ENCODE measurements at places on chromosomes 7 and 10. TPM values are rescaled to one million over a fixed set of nuclear protein-coding genes. Genes with fewer than 3 reads are reported as not detected.

DNA sequence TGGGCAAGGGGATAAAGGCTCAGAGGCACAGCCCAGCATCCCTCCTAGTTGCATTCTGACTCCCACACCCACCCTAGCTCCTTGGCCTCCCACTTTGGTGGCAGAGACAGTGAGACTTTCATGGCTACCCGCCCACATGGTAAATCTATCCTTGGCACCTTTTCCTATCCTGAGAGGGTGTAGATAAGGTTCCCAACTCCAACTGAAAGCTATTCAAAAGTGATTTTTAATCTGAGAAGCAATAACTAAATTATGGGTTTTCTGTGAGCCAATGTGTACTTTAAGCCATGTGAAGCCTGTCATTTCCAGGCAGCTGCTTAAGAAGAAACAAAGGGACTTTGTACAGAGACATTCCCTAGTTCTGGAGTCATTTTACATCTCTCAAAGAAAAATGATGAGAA is 9.1 kb downstream of the LAMB1 start:
- no peak overlapping the region for H3K4me3 ChIP-seq
- no peak for DNase-seq
- H3K27me3 ChIP-seq, result no peaks in the 10 kb centered on the region
- peaks cover 19% of the 10 kb centered on the region for H3K36me3 ChIP-seq
- peaks cover 38% of the 10 kb centered on the region for H3K4me1 ChIP-seq

- no peak overlapping the region for H3K4me3 ChIP-seq
- DNase-seq, result no peak
- H3K4me1 ChIP-seq, result no peaks in the 10 kb centered on the region
- no peaks in the 10 kb centered on the region for H3K36me3 ChIP-seq
- no peak overlapping the region for H3K27ac ChIP-seq
- no peaks in the 10 kb centered on the region for H3K27me3 ChIP-seq
These were observed 610.5 kb downstream of the KCNMA1 start for GRCh38 chr10:77027141-77027540.

- no peak overlapping the region for H3K4me3 ChIP-seq
- no peak overlapping the region for H3K27ac ChIP-seq
- H3K36me3 ChIP-seq, result no peaks in the 10 kb centered on the region
- no peaks in the 10 kb centered on the region for H3K27me3 ChIP-seq
These were observed 287.7 kb downstream of the ABCA13 start for GRCh38 chr7:48458701-48459524.

- no peaks in the 10 kb centered on the region for H3K27me3 ChIP-seq
- no peak overlapping the region for H3K4me3 ChIP-seq
- H3K27ac ChIP-seq, result no peak overlapping the region
- no peak for DNase-seq
- H3K36me3 ChIP-seq, result no peaks in the 10 kb centered on the region
These were observed 86.5 kb upstream of the PFKP start for GRCh38 chr10:2980791-2981360.

- no peak overlapping the region for H3K27ac ChIP-seq
- no peaks in the 10 kb centered on the region for H3K27me3 ChIP-seq
- no peaks in the 10 kb centered on the region for H3K36me3 ChIP-seq
These were observed 114.5 kb downstream of the HIP1 start for GRCh38 chr7:75624134-75624832.

CPEB3 gene
- 7.2 TPM for total RNA-seq

AMPH gene
- total RNA-seq, result 4.3 TPM

GRCh38 chr10:49594594-49594993 is 15.5 kb upstream of the SLC18A3 start:
- no peaks in the 10 kb centered on the region for H3K27me3 ChIP-seq
- no peak for DNase-seq
- no peaks in the 10 kb centered on the region for H3K4me1 ChIP-seq
- H3K27ac ChIP-seq, result no peak overlapping the region
- H3K4me3 ChIP-seq, result no peak overlapping the region

DNA sequence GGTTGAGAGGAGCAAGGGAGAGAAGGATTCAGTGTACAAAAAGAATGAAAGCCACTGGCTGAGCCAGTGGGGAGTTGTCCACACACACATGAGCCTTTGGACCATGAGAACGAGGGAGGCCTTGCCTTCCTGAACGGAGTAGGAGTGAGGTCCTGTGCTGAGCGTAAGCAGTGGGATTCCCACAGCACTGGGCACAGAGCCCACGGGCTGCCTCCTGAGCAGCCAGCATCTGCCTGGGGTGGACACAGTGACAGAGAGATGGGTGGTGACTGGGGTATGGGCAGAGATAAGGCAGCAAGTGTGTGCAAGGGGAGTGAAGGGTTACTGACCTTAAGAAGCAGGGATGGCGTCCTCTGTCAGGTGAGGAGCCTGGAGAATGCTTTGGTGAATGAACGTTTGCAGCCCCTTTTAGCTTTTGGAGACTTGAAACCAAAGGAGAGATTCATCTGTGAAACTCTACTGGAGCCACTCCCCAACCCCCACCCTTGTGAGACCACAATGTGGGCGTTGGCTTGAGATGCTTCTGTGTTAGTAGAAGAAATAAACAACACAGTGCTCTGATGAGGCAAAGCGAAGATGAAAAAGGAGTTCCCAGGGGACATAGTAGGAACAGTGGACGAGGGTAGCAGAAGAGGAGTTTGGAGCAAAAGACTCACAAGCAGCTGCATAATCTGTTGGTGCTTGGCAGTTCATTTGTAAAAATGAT is 56.5 kb downstream of the FIGNL1 start:
- no peaks in the 10 kb centered on the region for H3K4me1 ChIP-seq
- no peak for DNase-seq
- H3K27me3 ChIP-seq, result no peaks in the 10 kb centered on the region
- H3K4me3 ChIP-seq, result no peak overlapping the region
- no peaks in the 10 kb centered on the region for H3K36me3 ChIP-seq

GRCh38 chr10:51073453-51074237 is 642 bp upstream of the PRKG1 start:
- DNase-seq, result peak; percentile 78
- no peaks in the 10 kb centered on the region for H3K27me3 ChIP-seq
- H3K4me1 ChIP-seq, result peaks cover 11% of the 10 kb centered on the region
- H3K27ac ChIP-seq, result peak overlapping the region; percentile 88
- H3K36me3 ChIP-seq, result no peaks in the 10 kb centered on the region

LRRTM3 gene
- total RNA-seq, result 0.14 TPM

DNA sequence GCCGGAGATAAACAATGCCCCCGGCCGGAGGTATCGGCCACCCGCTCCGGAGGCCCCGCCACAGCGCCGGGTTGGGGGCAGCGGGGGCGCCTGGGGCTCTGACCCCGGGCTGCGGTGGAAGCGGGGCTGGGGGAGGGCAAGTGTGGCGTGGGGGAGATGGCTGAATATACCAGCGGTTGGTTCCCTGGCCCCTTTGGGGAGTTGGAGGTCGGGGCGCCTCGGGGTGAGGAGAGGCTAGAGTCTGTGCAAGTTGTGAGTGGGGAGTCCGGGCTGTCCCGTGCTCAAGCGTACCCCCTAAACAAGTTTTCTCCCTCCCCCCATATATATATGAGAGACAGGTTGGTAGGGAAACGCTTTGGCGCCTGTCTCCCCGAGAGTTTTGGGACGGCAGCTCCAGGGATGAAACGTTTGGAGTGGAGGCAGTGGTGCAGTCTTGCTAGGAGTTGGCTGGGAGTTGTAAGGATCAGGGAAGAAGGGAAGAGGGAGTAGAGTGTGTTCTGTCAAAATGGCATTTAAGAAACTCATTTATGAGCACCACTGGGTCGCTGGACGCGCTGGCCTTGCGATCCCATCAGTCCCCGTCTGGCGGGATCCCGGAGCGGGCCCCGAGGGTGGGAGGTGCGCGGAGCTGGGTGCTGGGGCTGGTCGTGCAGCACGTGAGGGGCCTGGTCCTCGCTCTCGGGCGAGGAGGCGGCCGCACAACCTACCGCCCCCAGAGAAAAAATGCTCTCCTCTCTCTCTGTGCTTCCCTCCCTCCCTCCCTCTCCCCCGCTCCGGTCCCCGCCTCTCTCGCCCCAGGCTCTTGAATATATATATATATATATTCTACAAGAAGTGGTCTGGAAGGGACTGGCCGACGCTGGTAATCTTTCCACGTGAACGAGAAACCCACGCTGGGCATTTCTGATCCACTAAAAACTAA is 1.1 kb downstream of the TET1 start:
- peak overlapping the region; percentile 50 for H3K27ac ChIP-seq
- H3K27me3 ChIP-seq, result no peaks in the 10 kb centered on the region
- peaks cover 17% of the 10 kb centered on the region for H3K4me1 ChIP-seq
- H3K4me3 ChIP-seq, result peak overlapping the region; percentile 75
- no peaks in the 10 kb centered on the region for H3K36me3 ChIP-seq
- peak; percentile 67 for DNase-seq

GRCh38 chr10:124659380-124659779 is 84.8 kb downstream of the FAM53B start:
- no peak overlapping the region for H3K4me3 ChIP-seq
- no peak overlapping the region for H3K27ac ChIP-seq
- peaks cover 22% of the 10 kb centered on the region for H3K4me1 ChIP-seq
- peaks cover 14% of the 10 kb centered on the region for H3K36me3 ChIP-seq

GRCh38 chr10:94027197-94027596 is 33.5 kb downstream of the PLCE1 start:
- no peaks in the 10 kb centered on the region for H3K36me3 ChIP-seq
- H3K27ac ChIP-seq, result no peak overlapping the region
- no peaks in the 10 kb centered on the region for H3K4me1 ChIP-seq
- H3K27me3 ChIP-seq, result no peaks in the 10 kb centered on the region
- H3K4me3 ChIP-seq, result no peak overlapping the region
- no peak for DNase-seq

DNA sequence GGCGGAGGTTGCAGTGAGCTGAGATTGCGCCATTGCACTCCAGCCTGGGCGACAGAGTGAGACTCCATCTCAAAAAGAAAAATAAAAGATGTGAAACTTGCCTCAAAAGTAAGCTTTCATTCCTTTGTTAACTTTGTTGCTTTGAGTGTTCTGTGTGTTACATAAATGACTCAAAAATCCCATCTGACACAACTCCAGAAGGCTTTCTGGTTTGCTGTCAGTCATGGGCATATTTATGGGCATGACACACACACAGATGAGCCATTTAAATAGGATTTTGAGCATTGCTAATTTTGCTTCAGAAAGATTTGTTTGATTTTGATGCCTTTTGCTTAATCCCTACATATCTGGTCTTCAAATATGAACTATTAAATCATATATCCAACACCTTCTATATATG is 82.6 kb downstream of the CACNB2 start:
- H3K36me3 ChIP-seq, result no peaks in the 10 kb centered on the region
- H3K4me3 ChIP-seq, result no peak overlapping the region
- peaks cover 42% of the 10 kb centered on the region for H3K4me1 ChIP-seq
- no peak overlapping the region for H3K27ac ChIP-seq

DNA sequence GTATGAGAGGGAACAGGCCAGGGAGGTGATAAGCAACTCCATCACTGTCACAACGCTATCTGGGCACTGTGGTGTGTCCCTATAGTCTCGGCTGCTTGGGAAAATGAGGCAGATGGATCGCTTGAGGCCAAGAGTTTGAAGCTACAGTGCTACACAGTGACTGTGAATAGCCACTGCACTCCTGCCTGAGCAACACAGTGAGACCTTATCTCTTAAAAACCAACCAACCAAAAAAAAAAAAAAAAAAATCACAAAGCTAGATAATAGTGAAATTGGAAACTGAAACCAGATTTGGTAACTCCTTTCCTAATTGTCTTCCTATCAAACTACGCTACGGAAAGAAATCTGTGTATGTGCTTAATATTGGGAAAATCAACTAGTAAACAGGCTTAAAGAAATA is 14.1 kb downstream of the MICU1 start:
- H3K27me3 ChIP-seq, result no peaks in the 10 kb centered on the region
- H3K4me1 ChIP-seq, result peaks cover 7% of the 10 kb centered on the region
- no peaks in the 10 kb centered on the region for H3K36me3 ChIP-seq
- no peak for DNase-seq
- H3K27ac ChIP-seq, result no peak overlapping the region

LSM5 gene
- total RNA-seq, result 19.4 TPM

NANOS1 gene
- total RNA-seq, result 4.1 TPM

DNA sequence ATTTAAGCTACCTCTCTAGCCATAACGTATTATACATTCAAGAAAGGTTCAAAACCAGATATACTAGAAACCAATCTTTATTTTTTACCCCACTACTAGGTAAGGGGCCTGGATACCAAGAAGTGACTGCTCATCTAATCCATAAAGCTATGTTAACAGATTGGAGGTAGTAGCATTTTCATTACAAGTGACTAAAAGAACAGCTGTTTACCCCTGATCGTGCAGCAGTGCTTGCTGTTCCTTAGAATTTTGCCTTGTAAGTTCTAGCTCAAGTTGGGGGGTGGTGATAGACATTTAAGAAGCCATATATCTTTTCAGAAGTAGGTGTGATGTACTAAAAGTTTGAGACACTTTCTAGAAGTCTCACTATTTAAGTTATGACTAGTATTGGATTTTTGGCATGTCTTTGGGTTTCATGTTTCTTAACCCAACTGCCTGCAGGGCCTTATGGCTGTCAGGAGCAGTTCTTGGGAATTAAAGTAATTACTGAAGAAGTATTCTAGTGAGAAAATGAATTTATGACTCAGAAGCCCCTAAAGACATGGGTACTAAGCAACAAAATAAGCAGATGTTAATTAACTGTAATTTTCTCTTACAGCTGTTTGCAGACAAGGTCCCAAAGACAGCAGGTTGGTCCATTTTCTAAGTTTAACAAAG is 2.3 kb downstream of the PPIA start:
- no peak for DNase-seq
- peak overlapping the region; percentile 100 for H3K27ac ChIP-seq
- H3K4me3 ChIP-seq, result peak overlapping the region; percentile 96

DNA sequence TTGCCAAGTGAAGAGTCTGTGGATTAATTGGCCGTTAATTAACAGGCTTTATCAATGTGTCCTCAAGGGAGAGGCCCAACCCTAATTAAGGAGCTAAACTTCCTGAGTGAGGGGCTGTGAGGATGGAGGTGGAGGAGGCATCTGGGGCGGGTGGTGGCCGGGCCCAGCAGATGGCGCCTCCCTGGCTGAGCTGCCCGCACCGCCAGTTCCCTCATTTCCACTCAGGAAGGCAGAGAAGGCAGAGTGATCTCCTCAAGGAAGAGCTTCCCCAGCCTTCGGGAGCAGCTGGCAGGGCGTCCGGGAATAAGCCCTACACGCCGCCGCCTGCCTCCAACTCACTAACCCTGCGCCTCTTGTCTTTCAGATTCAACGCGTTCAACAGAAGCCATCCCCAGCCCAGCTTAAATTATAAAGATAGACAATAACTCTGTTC is 112.2 kb downstream of the CYTH3 start:
- peaks cover 29% of the 10 kb centered on the region for H3K4me1 ChIP-seq
- no peaks in the 10 kb centered on the region for H3K27me3 ChIP-seq
- peaks cover 79% of the 10 kb centered on the region for H3K36me3 ChIP-seq
- DNase-seq, result peak; percentile 92
- H3K4me3 ChIP-seq, result no peak overlapping the region

DNA sequence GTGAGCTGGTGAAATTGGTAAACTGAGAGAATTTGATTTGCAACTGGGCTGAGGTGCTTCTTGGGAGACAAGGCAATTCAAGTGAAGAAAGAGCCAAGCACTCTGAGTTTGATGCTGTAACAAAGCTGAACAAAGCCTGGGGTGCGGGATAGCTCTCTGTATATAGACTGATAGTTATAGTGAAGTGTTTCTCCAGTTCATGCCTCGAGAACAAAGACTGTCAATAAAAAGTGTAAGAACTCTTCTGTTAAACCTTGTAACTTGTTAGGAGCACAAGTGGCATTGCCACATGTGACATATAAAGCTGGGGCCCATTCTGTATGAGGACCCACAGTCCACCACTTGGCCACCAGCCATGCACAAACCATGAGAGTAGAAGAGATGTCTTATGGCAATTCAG is 11.3 kb upstream of the PNPLA8 start:
- H3K36me3 ChIP-seq, result no peaks in the 10 kb centered on the region
- no peaks in the 10 kb centered on the region for H3K27me3 ChIP-seq
- H3K4me1 ChIP-seq, result no peaks in the 10 kb centered on the region
- no peak for DNase-seq
- H3K4me3 ChIP-seq, result no peak overlapping the region
- no peak overlapping the region for H3K27ac ChIP-seq

GRCh38 chr7:1079546-1079945 is 8.4 kb upstream of the GPER1 start:
- no peak overlapping the region for H3K4me3 ChIP-seq
- H3K36me3 ChIP-seq, result no peaks in the 10 kb centered on the region
- H3K4me1 ChIP-seq, result no peaks in the 10 kb centered on the region
- H3K27me3 ChIP-seq, result no peaks in the 10 kb centered on the region
- H3K27ac ChIP-seq, result no peak overlapping the region
- DNase-seq, result no peak

Data from sigmoid colon (tissue), 7 donors.